Stimulated activated effector memory CD8-positive, alpha-beta T cell treated with anti-CD3 and anti-CD28 coated beads, Interleukin-12 subunit alpha, Interleukin-12 subunit beta, amount 100 ng/mL, for 72 hours (primary cell): ENCODE measurements at places on chromosomes 3 and 15.

DNA sequence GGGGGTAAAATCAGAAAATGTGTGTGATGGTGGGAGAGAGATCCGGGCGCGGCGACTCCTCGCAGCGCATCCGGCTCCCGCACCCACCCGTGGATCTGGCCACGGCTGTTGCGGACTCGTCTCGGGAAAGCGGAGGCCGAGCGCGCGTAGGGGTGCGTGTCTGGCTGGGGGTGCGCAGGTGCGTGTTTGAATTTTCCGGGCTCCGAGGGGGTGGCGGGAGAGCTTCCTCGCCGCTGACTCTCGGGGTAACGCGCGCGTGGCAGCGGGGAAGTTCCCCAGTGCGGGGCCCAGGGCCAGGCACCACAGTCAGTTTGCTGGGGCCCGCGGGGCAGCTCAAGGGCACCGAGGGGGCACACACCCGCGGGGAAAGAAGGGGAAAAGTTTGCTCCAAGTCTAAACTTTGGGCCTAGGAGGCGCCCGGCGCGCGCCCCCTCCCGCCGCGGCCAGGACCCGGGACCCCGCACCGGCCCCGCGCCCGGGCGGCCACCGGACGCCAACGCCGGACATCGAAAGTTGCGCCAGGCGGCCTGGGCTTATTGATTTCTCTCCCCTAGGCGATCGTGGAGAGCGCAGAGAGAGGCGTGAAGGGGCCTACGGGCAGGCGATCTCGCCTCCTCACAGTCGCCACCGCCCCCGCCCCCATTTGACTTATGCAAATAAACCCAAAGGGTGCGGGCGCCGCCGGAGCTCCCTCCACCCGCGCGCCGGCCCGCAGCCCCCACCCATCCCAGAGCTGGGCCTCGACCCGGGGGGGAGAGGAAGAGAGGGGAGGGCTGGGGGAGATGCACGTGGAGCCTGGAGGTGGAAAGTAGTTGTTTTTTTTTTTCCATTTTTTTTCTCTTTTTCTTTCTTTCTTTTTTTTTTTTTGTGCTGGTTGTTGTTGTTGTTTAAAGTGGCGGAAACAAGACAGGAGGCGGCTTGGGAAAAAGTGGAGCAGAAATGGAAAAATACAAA is 639 bp downstream of the FOXP1 start:
- DNase-seq: peak; percentile 28

- DNase-seq: no peak
Observed at GRCh38 chr15:61598655-61599054, 369.6 kb upstream of the RORA start.

DNA sequence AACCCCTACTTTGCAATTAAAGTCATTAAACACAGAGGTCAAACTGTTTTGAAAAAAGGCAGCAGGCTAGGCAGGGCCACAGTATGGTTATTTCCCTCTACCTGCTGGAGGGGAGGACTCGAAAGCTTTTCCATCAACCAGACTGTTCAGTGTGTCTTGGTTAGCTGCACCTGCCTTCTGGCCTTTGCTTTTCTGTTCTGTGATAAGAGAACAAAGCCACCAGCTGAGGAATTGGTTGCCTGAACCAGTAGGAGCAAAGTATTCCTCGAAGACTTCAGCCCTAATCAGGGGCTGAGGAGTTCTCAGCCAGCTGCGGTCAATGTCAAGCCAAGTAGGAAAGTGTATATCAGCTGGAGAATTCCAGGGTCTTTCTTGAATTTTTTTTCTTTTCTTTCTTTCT is 132.5 kb downstream of the SOX2 start:
- no peak for DNase-seq

GRCh38 chr15:57640930-57641682 is 49.4 kb downstream of the MYZAP start:
- DNase-seq: no peak
